ENCODE measurements at places on chromosomes 1 and 21.
A peak's percentile ranks its signal among the peaks of the same experiment; 100 is the strongest.

- no peak for DNase-seq
Measured at GRCh38 chr1:240309769-240310168, 218.1 kb downstream of the FMN2 start.

DNA sequence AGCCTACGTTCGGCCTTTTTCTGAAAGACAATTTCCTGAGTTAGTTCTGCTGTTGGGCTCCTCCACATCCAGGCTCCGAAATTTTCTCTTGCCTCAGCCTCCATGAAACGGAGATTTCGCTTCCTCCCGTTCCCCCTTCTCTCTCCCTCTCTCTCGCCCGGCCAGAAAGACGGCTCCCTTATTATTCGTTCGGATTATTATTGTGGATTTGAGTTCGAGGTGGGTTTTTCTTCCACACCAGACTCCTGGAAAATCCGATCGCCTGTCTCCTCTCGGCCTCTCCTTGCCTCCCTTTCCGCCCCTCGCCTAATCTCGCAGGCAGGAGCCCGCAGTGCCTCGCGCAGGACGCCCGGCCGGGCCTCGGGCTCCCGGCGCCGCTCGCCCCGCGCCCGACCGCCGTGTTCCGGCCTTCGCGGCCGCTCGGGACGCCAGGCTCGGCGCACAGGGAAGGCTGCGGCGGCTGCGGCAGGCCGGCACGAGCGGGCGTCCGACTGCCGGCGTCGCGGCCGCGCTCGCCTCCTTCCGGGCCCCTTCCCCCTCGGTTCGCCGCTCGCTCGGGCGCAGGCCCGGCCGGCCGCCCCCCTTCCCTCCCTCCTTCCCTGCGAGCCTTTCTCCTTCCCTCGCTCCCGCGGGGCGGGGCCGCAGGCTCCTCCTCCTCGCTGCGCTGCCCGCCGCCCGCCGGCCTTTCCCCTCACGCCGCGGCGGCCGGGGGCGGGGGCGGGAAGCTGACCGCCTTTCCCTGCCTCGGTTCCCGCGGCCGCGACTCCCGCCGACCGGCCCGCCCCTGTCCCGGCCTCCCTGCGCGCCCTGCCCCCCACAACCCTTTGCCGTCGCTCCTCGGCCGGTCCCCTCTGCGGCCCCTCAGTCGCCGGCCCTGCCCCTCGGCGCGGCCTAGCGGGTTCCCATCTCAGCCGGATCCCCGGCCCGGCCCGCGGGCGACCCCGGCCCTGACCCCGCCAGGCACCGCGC lies at the start of gene ARHGEF11:
Gene ARHGEF11, minus strand, starts transcription at position 493 of the 969 bp plus-strand sequence. CDS start 1,412 bp downstream, outside the sequence.
- peak; percentile 90 for DNase-seq

GRCh38 chr1:15212954-15213291 lies 34.1 kb upstream of the FHAD1 start:
- DNase-seq, result no peak

GRCh38 chr1:205581321-205581980 lies 50.4 kb downstream of the ELK4 start:
- DNase-seq, result no peak

- peak; percentile 23 for DNase-seq
Measured at GRCh38 chr1:167722152-167722869, 529 bp downstream of the MPZL1 start.

DNA sequence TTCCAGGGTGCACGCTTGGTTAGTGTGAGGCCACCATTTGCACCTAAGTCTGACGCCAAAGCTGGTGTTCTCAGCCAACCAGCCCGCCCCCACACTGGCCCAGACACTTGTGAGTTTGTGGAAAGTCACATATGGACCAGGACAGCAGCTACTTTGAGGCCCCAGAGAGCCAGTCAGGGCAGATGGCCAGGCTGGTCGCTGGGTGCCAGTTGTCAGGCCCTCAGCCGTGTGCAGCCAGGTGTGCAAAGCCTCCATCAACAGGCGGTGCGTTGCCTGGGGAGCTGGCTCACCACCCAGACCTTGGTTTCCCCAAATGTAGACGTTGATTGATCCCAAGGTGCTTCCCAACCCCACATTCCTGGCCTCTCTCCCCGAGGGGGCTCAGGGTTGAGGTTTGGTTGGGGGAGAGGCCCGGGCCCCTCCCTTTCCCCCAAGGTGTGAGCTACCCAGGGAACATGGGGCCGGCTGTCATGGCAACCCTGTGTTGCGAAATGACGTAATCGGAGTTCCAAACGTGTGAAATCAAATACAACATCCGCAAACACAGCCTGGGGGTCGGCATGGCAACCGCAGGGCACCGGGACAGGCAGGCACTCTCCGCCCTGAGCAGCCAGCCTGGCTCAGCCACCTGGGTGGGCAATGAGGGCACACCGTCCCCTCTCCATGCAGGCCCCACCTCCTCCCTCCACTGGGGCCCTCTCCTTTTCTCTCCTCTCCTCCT lies 42.2 kb upstream of the WNT4 start:
- no peak for DNase-seq

GRCh38 chr21:38938343-38938742 lies 132.6 kb downstream of the ETS2 start:
- no peak for DNase-seq

DNA sequence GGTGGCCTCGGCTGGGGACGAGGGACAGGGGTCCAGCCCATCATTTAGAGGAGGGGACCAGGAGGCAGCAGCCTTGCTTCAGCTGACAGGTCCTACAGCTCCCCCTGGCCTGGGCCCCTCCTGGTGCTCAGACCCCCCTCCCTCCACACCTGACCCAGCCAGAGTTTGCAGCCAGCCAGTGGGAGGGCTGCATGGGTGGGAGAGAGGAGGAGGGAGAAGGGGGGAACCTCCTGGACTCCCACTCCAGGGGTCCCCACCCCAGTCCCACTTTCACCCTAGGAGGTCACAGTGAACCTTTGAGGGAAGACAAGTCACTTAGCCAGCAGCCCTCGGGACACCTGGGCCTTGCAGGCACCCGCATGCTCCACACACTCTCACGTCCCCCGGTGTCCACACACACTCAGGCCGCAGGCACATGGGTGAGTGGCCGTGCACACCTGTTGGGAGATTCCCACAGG lies 108.9 kb upstream of the ZBTB40 start:
- DNase-seq, result no peak

DNA sequence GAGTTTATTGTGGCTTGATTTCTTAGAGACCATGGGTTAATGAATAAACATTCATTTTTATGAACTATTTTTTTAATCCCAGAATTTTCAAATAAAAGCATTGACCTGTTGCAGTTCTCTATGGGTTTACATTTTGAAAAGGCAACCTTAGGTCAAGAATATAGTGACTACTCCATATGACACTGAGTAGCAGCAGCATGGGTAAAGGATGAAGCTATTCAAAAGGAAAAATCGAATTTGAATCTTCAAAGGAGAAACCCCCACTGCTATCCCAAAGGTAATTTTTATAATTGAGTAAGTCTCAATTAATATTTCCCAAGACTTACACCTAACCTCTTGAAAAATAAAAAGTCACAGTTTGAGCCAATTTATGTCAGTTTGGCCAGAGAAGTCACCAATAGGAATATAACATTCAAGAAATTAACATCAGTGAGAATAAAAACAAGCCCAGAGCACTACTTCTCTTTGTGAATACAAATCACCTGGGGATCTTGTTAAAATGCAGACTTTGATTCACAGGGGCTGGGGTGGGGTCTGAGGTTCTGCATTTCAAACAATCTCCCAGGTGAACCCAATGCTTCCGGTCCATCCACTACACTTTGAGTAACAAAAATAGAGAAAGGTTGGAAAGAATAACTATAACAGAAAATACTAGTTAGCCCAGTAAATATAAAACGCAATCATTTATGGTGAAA lies 39.8 kb downstream of the USP1 start:
- DNase-seq, result no peak

DNA sequence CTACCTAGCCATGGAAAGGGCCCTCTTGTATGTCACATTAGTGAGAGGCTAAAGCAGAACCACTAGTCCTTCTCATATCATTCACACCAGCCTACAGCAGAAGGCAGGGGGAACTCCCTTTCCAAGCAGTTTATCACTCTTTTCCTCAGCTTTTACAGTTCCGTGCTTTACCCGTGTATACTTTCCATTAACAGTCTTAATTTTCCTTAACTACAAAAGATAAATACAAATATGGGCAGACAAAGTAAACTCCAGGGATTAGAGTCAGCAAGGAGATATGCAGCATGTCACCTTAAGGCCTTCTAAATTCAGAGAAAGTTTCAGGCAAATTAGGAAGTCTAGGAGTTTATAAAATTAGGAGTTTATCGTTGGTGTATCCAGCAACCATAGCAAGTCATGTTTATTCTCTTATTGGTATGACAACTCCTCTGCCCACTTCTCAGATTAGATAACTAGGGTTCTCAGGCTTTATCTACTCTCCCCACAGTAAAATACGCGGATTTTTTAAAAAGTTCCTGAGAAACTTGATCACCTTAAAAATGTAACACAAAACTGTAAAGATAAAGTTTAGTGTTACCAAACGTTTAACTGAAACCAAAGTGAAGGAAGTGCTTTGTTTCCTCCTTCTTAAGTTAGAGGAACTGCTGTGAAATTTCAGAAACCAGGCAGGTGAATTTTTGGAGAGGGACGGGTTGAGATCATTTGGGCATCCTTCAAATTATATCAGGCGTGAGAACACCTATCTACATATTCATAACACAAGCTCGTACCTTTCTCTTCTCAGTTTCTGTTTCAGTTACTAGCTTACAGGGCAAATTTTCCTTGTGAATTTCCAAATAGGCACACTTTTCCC lies 42.7 kb upstream of the SLC19A2 start:
- DNase-seq, result no peak

GRCh38 chr1:111204201-111204982 lies 3.9 kb upstream of the DENND2D start:
- peak; percentile 17 for DNase-seq

GRCh38 chr21:14888202-14888601 lies 176.6 kb downstream of the NRIP1 start:
- no peak for DNase-seq

- no peak for DNase-seq
Measured at GRCh38 chr1:78286686-78287085, 204.1 kb upstream of the PTGFR start.

- no peak for DNase-seq
Measured at GRCh38 chr1:236753516-236753915, 41.6 kb upstream of the MTR start.

DNA sequence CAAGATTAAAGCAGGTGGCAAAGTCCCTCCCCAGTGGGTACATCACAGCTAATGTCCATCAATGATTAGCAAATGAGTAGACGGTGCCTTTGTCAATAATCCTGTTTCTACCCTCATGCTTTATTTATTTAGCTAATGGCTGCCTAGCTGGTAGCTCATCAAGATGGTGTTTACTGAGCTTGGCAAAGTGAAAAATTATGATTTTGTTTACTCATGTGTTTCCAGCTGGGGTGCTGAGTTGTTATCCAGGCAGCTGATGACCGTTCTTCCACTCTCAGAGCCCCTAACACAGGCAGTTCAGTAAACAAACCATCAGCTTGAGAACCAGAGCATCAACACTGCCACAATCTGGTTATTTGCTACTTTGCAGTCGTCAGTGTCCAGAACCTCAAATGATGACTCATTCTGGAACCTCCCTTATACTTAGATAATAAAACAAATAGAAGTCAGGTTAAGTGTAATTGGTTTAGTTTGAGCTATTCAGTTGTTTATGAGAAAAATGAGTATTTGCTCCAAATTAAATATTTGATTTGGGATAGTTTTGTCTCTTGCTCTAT lies 163.9 kb downstream of the ST6GALNAC5 start:
- DNase-seq, result no peak

DNA sequence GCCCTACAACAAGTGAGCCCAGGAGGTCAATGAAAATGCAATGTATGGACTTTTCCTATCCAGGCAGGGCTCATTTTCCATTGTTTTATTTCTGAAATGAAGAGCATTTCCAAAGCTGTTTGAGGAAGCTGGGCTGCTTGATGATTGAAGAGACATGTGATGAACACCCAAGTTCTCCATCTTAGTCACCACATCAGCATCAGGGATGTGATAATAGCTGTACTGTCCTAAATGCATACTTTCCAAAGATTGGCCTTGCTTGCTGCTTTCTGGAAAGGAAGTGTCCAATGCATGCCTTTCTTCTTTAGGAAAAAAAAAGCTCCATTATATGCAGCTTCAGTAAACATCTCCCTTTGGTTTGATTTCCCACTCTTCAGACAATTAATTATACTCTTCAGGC lies 425.9 kb upstream of the RUNX1 start:
- no peak for DNase-seq

DNA sequence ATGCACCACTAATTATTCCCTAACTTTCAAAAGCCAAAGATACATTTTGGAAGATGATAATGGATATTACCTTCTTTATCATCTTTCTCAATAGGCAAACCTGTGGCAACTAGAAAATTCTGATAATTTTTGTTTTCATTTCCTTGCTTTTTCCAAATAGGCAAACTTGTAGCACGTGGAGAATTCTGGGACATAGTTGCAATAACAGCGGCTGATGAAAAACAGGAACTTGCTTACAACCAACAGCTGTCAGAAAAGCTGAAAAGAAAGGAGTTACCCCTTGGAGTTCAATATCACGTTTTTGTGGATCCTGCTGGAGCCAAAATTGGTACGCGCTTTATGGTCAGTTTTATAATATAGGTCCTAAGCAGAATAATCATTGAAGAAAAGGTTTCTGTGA lies 1.5 kb downstream of the FPGT start:
- DNase-seq, result no peak

DNA sequence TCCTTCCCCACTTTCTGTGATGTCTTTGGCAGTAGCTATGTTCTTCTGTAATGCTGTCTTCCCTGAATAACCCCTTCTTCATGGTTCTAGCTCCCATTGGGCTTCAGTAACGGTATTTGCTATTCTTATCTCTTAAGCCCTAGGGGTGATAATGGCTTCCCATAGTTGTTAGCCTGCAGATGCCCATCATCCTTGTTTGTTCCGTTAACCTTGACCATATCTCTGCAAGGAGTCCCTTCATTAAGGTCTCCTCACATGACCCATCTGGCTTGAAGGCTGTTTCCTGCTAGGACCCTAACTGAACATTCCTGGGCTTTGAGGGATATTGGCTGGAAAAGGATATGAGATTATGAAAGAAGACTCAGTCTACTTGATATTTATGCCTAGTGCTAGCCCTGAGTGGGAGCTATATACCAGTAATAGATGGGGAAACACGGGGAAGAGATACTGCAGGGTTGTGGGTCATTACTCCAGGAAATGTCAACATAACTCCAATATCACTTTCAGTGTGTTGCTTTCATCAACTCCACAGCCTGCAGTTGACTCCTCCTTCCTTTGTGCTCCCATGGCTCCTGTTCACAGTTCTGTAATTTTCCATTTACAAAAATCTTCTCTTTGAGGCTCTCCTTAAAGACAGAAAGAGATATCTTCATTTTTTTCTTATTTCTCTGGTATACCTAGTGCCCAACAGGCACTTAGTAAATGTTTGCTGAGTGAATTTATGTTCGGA lies 2.5 kb downstream of the MR1 start:
- no peak for DNase-seq

GRCh38 chr1:70075761-70076160 lies 129.6 kb downstream of the LRRC40 start:
- DNase-seq, result no peak

DNA sequence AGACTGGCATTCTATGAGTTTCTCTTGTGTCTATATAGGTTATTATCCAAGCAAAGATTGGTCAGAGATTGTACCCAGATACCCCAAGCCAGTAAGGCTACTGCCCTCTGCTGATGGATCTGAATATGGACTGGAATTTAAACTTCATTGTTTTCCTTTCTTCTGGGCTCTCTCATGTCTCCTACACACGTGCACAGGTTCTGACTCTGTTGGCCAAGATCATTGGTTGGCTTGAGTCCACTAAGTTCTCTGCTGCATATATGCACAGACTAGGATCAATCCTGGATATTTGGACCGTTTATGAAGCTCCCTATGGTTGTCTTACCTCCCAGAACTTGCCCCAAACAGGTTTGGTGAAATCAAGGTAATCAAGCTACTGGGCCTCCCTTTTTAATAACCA lies 69.7 kb downstream of the CC2D1B start:
- DNase-seq, result peak; percentile 22

Data from midbrain (tissue), 1 donor.